Activated T-helper 17 cell treated with anti-CD3 and anti-CD28 coated beads, Interleukin-2, amount 50 U/mL, for 72 hours (primary cell): ENCODE measurements at places on chromosomes 7 and 10. TPM values are rescaled to one million over a fixed set of nuclear protein-coding genes. Genes with fewer than 3 reads are reported as not detected.

GRCh38 chr7:1529383-1530116 lies 952 bp upstream of the MAFK start:
- peaks cover 12% of the 10 kb centered on the region for H3K4me1 ChIP-seq
- no peak overlapping the region for H3K27ac ChIP-seq
- no peak for ATAC-seq

DNA sequence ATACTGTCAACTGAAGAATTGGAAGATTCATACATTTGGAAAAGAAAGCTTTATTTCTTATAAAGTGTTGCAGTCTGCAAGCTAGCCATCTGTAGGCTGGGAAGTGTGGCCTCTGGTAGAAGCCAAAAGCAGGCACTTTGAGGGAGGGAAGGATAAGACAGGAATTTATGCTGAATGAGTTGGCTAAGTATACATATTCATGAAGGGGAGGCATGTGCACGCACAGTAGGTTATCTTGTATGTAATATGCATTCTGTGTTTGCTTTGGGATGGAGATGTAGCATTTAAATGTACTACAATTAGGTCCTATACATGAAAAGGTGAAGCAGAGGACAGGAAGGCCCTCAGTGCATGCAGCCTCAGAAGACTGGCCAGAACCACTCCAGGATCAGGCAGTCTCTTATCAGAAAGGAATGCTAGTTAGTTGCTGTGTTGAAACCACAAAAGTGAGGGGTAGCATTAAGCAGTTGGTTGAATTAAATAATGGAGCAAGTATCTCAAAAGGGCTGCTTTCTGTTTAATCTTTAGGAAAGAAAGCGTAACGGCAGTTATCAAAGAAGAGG lies 40.9 kb downstream of the MYO3A start:
- no peak overlapping the region for H3K27ac ChIP-seq
- no peaks in the 10 kb centered on the region for H3K36me3 ChIP-seq
- H3K4me1 ChIP-seq = no peaks in the 10 kb centered on the region
- no peak for ATAC-seq
- H3K4me3 ChIP-seq = no peak overlapping the region

- no peaks in the 10 kb centered on the region for H3K4me1 ChIP-seq
- H3K27ac ChIP-seq = no peak overlapping the region
- H3K27me3 ChIP-seq = no peaks in the 10 kb centered on the region
- ATAC-seq = no peak
Observed at GRCh38 chr10:51918440-51918839, 219.0 kb upstream of the CSTF2T start.

- H3K4me1 ChIP-seq = no peaks in the 10 kb centered on the region
- ATAC-seq = no peak
- no peak overlapping the region for H3K27ac ChIP-seq
- H3K27me3 ChIP-seq = peaks cover 2% of the 10 kb centered on the region
- H3K36me3 ChIP-seq = no peaks in the 10 kb centered on the region
Observed at GRCh38 chr10:24152270-24152669, 56.7 kb upstream of the KIAA1217 start.

DNA sequence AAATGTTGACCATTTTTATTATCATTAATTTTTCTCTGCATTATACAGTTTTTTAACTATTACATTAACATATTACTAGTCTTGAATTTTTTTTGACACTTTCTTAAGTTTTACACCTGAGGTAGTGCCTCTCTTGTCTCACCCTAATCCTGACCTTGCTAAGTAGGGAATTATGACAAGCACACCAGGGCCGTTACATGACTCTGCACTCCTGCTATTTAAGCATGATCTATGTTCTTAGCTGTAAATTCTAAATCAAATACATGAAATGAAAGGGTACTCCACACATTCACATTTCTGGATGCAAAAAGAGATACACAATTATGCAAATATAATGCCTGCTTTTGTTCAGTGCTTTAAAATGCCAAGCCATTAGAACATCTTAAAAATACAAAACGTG lies 23.6 kb downstream of the CPVL start:
- H3K4me1 ChIP-seq = no peaks in the 10 kb centered on the region
- peaks cover 13% of the 10 kb centered on the region for H3K27me3 ChIP-seq
- no peaks in the 10 kb centered on the region for H3K36me3 ChIP-seq

DNA sequence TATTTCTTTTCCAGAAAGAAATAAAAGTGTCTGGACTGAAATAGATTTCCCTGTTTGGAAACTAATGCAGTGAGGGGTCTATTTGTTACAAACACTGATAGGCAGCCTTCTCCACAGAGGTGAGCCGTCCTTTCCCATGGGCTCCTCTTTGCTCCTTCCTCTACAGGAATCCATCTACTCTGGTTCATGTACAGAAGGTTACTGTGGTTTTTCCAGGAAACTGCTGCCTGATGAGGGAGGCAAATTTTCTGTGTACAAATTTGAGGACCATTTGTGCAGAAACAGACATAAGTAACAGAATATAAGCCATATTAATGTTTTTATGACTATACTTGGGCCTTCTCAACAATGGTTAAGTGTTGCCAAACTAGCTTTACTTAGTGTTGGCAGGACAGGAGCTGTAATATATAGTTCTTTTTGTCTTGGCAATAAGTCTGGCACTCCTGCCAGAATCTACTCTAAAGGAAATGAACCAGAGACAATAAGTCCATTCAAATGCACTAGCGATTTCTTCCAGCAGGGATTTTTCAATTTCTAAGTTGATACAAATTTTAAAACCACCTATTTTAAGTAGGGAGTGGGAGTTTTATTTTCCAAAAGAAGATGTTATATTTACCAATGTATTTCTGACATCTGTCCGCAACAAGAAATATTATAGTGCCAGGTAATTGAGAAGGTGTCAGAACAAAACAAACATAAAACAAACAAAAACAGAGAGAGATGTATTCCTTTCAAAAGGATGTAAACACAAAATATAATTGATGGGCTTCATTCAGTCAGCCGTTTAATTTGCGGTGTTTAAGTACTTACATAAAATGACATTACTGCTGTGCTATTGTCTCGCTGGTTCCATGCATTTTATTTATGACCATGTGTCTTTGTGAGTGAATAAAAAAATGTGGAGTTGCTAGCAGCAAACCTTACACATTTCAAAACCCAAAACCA lies 91.0 kb upstream of the NFE2L3 start:
- no peak overlapping the region for H3K27ac ChIP-seq

Gene HOXA1
- not detected for total RNA-seq

DNA sequence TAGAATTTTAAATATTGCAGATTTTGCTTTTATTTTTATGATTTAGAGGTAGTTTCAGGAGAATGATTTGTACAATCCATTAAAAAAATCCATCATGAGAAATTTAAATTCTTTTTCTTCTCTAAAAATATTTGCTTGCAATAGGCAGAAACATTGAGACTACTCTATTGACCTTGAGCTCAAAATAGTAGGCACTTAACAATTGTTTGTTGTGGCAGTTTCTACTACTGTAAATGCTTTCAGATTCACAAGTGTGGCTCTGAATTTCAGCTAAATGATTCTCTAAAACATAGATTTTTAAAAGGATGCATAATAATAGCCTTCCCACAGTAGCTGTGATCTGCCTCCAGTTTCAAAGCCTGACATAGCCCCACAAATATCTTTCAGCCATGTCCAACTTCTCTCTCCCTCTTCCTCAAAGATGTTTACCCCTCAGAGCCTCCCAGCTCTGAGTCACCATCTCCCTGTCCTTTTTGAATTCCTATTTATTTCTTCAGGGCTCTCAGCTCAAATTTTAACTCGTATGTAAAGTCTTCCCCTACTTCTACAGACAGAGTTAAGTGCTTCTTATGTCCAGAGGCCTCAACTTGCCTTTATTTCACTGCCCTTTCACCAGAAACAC lies 160.5 kb downstream of the AOAH start:
- H3K4me1 ChIP-seq = peaks cover 4% of the 10 kb centered on the region
- H3K27me3 ChIP-seq = peaks cover 13% of the 10 kb centered on the region
- no peak overlapping the region for H3K4me3 ChIP-seq
- no peak overlapping the region for H3K27ac ChIP-seq
- no peak for ATAC-seq
- H3K36me3 ChIP-seq = no peaks in the 10 kb centered on the region

Gene ADARB2
- not detected for total RNA-seq

- peaks cover 18% of the 10 kb centered on the region for H3K27me3 ChIP-seq
- H3K4me1 ChIP-seq = no peaks in the 10 kb centered on the region
- H3K27ac ChIP-seq = no peak overlapping the region
- H3K36me3 ChIP-seq = no peaks in the 10 kb centered on the region
- ATAC-seq = no peak
Observed at GRCh38 chr7:157041004-157041403, 30.5 kb upstream of the MNX1 start.

GRCh38 chr7:3134745-3135144 lies 91.1 kb upstream of the CARD11 start:
- no peaks in the 10 kb centered on the region for H3K36me3 ChIP-seq
- H3K27ac ChIP-seq = peak overlapping the region; percentile 56
- H3K4me1 ChIP-seq = peaks cover 5% of the 10 kb centered on the region
- no peaks in the 10 kb centered on the region for H3K27me3 ChIP-seq

- no peak overlapping the region for H3K27ac ChIP-seq
- no peaks in the 10 kb centered on the region for H3K27me3 ChIP-seq
- no peak for ATAC-seq
- peaks cover 20% of the 10 kb centered on the region for H3K4me1 ChIP-seq
Observed at GRCh38 chr10:11687357-11687771, 54.8 kb upstream of the ECHDC3 start.

Gene KCNMA1
- 0.48 TPM for total RNA-seq

- ATAC-seq = no peak
- no peaks in the 10 kb centered on the region for H3K27me3 ChIP-seq
- no peaks in the 10 kb centered on the region for H3K36me3 ChIP-seq
Observed at GRCh38 chr10:81959016-81959415, 84.0 kb downstream of the NRG3 start.

DNA sequence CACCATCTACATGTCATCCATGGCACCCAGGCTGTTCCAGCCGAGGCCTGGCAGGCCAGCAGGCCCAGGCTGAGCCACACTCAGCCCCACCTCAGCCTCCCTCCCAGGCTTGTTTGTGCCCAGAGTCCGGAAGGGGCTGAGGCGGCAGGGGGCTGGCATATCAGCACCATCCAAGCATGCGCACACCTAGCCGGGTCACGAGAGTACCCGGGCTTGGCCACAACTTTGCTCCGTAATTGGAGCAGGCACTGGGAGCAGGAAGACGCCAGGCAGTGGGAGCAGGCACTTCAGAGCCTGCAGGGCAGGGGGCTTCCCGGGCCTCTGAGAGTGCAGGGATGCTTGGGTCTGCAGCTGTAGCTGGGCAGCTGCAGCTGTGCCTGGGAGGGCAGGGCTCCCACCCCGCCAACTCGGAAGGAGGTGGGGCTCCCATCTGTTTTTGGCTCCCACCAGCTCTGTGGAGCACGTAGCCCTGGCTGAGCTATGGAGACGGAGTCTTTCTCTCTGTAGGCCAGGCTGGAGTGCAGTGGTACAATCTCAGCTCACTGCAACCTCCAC lies 15.2 kb upstream of the TSPAN15 start:
- H3K36me3 ChIP-seq = no peaks in the 10 kb centered on the region
- no peak overlapping the region for H3K27ac ChIP-seq
- no peak overlapping the region for H3K4me3 ChIP-seq

GRCh38 chr7:28002638-28003037 lies 178.0 kb downstream of the JAZF1 start:
- no peaks in the 10 kb centered on the region for H3K4me1 ChIP-seq
- peaks cover 10% of the 10 kb centered on the region for H3K36me3 ChIP-seq
- no peak overlapping the region for H3K4me3 ChIP-seq
- no peaks in the 10 kb centered on the region for H3K27me3 ChIP-seq
- no peak overlapping the region for H3K27ac ChIP-seq

DNA sequence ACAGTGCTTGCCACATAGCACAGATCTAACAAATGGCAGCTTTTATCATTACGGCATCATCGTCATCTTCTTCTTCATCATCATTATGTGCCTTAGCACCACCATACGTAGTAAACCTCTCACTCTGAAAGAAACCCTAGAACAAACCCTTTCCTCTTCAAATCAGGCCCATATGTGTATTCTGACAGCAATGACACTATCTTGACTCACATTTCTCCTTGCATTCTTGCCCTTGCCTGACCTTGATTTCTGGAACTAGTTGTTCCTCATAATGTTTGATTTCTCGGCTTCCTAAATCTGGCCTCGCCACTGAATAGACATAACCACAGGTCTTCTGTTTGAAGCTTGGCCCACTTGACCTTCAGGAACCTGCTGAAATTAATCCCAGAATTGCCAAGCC lies 115.3 kb downstream of the DGKI start:
- H3K27ac ChIP-seq = no peak overlapping the region
- no peaks in the 10 kb centered on the region for H3K36me3 ChIP-seq
- H3K4me1 ChIP-seq = no peaks in the 10 kb centered on the region
- ATAC-seq = no peak

Gene MYL7
- total RNA-seq = not detected

GRCh38 chr10:64508029-64508661 lies 986.9 kb downstream of the REEP3 start:
- ATAC-seq = no peak
- H3K27ac ChIP-seq = no peak overlapping the region
- no peaks in the 10 kb centered on the region for H3K4me1 ChIP-seq
- no peak overlapping the region for H3K4me3 ChIP-seq
- no peaks in the 10 kb centered on the region for H3K27me3 ChIP-seq

DNA sequence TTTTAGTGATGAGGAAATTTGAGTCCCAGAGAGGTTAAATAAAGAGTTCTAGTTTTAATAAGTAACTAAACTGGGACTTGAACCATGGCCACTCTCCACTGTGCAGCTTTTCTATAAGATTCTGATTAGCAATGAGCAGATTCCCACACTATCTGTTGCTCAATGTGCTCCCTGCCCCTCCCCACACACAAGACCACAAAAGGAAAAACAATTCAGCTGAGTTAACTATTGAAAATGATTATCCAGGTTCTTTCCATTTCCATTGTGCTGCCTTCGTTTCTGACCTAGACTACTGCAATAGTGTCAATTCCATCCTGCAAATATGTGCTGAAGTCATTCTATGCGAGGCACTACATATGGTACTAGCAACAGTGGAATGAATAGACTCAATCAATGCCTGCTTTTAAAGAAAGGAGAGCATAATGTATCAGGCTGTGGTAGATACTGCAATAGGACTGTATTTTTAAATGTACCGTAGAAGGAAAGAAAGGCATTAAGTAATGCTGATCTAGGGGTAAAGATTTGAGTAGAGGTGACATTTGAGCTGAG lies 97.0 kb downstream of the SEMA3C start:
- no peak for ATAC-seq
- H3K4me3 ChIP-seq = no peak overlapping the region
- no peaks in the 10 kb centered on the region for H3K4me1 ChIP-seq
- H3K27me3 ChIP-seq = no peaks in the 10 kb centered on the region
- no peaks in the 10 kb centered on the region for H3K36me3 ChIP-seq

- ATAC-seq = no peak
- H3K27ac ChIP-seq = no peak overlapping the region
- no peaks in the 10 kb centered on the region for H3K36me3 ChIP-seq
- H3K4me3 ChIP-seq = no peak overlapping the region
- no peaks in the 10 kb centered on the region for H3K4me1 ChIP-seq
Observed at GRCh38 chr10:38003588-38003987, 6.9 kb upstream of the ZNF33A start.

GRCh38 chr7:128322040-128322643 lies 21.6 kb downstream of the RBM28 start:
- H3K4me1 ChIP-seq = no peaks in the 10 kb centered on the region
- H3K27me3 ChIP-seq = no peaks in the 10 kb centered on the region
- H3K27ac ChIP-seq = no peak overlapping the region
- H3K4me3 ChIP-seq = no peak overlapping the region

GRCh38 chr10:101221549-101221948 lies 7.7 kb downstream of the LBX1 start:
- H3K4me3 ChIP-seq = no peak overlapping the region
- H3K27me3 ChIP-seq = peaks cover 67% of the 10 kb centered on the region
- peak; percentile 64 for ATAC-seq
- H3K36me3 ChIP-seq = no peaks in the 10 kb centered on the region

Gene TMEM236
- total RNA-seq = 0.37 TPM

GRCh38 chr7:14381306-14381705 lies 391.8 kb upstream of the ETV1 start:
- no peak overlapping the region for H3K4me3 ChIP-seq
- H3K4me1 ChIP-seq = no peaks in the 10 kb centered on the region
- no peak for ATAC-seq
- no peaks in the 10 kb centered on the region for H3K36me3 ChIP-seq
- no peak overlapping the region for H3K27ac ChIP-seq
- H3K27me3 ChIP-seq = no peaks in the 10 kb centered on the region
